ENCODE measurements at places on chromosomes 2 and 18.

DNA sequence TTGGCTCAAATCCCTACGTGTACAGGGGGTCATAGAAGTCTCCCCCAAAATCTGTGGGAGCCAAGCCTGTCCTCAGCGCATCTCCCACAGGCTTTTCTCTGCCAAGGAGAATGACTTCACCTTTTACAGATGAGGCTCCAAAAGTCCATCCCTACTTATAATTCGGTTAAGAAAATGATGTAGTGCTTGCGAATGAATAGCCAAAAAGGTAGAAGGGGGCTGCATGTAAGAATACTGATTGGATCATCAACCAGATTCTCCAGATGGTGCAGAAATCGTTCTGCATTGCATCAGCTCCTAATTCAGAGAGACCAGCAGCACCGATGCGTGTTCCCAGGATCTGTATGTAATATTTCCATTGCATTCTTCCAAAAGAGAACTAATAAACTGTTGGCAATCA lies 91.9 kb downstream of the EPHA4 start:
- DNase-seq = no peak

DNA sequence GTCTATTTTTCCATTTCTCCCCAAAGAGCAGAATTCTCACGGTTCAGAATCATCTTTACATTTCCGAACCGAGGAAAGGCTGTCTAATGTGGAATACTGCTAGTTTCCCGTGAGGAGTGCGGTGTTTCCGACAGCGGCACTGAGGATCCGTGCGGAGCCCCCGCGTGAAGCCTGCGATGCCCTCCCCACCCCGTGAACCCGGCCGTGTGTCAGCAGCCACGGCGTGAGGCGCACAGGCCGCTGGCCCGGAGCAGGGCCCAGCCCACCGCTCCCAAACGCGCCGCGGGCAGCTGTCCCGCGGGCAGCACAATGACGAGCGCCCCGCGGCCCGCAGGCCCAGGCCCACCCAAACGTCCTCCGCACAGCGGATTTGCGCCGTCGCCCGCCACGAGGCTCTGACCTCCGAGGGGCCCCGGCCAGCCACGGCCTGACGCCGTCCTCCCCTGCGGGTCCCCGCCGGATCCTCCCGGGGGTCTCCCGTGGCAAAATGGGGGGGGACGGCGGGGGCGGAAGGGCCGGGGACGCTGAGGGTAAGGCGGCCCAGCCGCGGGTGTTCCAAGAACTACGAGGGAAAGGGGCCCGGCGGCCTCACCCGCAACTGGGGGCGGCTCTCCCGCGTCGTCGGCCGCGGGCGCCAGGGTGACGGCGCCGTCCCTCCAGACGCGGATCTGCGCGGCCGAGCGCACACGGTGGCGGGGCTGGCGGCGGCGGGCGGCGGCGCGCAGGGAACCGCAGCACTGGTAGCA lies 796 bp downstream of the SPIRE1 start:
- DNase-seq = peak; percentile 58

GRCh38 chr2:157501026-157501425 lies 57.1 kb upstream of the CYTIP start:
- DNase-seq = no peak

GRCh38 chr2:71688530-71688929 lies 235.2 kb downstream of the DYSF start:
- DNase-seq = no peak

GRCh38 chr2:121472470-121472993 lies 58.1 kb upstream of the RNU4ATAC start:
- DNase-seq = no peak

All from left ventricle myocardium inferior (tissue), 1 donor.